ENCODE measurements at places on chromosomes 3 and 15. TPM values are rescaled to one million over a fixed set of nuclear protein-coding genes. Genes with fewer than 3 reads are reported as not detected.

Gene GOLGA6B
- total RNA-seq, result 0.49 TPM

- no peak for DNase-seq
These were observed 77.1 kb downstream of the SEMA6D start for GRCh38 chr15:47794252-47794914.

Gene ADAMTSL3
- not detected for total RNA-seq

DNA sequence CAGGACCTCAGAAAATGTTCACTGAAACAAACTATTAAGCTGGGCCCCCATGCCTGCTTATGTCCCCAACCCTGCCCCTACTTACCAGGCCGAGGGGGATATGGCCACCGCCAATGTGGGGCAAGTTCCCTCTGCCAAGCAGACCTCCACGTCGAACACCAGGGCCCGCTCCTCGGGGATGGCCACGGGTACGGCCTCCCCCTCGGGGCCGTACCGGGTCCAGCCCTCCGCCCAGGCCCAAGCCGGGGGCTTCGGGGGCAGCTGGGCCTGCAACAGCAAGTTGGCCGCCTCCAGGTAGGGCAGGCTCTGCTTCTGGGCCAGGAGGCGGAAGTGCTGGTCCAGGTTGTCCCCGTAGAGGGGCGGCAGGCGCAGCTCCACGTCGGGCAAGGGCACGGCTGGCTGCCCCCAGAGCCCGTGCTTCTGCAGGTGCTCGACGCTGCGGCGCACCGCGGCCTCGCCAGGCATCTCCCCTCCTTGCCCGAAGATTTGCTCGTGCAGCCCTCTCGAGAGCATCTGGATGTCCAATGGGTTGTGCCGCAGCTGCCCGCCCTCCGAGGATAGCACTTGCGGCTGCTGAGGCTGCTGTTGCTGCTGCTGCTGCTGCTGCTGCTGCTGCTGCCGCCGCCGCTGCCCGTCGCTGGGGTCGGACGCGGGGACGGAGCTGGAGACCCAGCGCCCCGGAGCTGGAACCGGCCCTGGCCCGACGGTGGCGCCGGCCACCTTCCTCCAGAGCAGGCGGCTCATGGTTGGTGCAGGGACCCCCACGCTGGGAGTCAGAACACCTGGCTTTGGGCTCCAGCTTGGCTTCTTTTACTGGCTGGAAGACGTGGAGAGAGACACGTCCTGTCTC, 1.4 kb downstream of the POLG start:
- DNase-seq, result no peak

DNA sequence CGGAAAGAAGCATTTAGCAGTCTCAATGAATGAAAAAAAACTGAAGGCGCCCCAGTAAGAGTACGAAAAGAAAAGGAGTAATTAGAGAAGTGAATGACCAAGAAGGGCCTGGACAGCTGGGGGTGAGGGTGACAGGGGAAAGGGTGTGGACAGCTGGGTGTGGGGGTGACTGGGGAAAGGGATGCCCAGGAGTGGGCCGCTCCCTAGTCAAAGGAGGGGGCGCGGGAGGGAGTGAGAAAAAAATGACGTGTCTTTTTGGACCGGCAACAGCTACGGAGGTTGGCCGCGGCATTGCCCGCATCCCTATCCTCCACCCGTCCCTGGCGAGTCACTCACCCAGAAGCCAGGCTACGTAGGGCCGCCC, 274 bp upstream of the ZCWPW2 start:
- no peak for DNase-seq

- DNase-seq, result no peak
These were observed 15.0 kb upstream of the IL20RB start for GRCh38 chr3:136942803-136943202.

Gene NRG4
- total RNA-seq, result not detected

Gene CCDC33
- not detected for total RNA-seq

- DNase-seq, result no peak
These were observed 42.9 kb downstream of the FGD5 start for GRCh38 chr3:14861446-14862302.

DNA sequence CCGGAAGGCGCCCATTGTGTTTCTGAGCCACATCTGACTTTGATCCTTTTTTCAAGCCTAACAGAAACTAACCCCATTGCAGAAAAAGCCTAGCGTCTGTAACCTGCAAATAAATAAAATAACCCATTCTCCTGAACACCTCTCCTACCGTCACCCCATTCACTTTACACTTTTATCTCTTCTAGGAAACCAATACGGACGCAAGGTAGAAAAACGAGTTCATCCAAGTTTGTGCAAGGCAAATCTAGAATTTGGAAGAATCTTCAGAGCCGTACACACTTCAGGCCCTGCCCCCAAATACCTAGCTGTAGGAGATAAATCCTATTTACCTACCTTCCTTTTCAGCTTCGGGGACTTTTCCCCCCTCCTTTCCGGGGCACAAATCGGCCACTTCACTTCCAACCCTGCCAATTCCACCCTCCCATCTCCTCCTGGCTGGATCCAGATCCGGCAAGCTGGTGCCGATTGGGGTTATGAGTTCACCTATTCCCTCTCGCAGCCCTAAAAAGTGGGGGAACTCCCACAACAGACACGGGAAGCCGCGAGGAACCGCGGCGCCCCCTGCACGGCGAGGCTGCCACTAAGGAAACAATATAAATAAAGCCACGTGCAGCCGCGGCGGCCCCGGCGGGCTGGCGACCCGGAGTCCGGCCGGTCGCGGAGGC, 987 bp downstream of the PRTG start:
- no peak for DNase-seq

GRCh38 chr3:30181581-30181980, 424.8 kb upstream of the TGFBR2 start:
- no peak for DNase-seq

DNA sequence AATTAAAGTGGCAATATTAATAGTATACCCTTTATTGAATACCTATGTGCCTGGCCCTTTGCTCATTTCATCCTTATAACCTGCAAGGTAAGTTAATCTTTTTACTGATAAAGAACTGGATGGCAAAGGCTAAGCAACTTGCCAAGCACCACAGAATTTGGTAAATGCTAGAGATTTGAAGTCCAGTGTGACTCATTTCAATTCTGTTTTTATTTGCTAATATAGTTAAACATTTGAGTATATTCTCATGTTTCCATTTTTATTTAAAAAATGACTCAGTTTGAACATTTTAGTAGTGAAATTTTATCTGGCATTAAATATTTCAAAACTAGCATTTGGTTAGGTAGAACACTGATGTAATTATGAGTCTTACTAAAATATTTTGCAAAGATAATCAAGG, 11.3 kb downstream of the PFN2 start:
- no peak for DNase-seq

Gene ATP13A5
- not detected for total RNA-seq

- no peak for DNase-seq
These were observed 59.3 kb downstream of the CTDSPL start for GRCh38 chr3:37921025-37921424.

DNA sequence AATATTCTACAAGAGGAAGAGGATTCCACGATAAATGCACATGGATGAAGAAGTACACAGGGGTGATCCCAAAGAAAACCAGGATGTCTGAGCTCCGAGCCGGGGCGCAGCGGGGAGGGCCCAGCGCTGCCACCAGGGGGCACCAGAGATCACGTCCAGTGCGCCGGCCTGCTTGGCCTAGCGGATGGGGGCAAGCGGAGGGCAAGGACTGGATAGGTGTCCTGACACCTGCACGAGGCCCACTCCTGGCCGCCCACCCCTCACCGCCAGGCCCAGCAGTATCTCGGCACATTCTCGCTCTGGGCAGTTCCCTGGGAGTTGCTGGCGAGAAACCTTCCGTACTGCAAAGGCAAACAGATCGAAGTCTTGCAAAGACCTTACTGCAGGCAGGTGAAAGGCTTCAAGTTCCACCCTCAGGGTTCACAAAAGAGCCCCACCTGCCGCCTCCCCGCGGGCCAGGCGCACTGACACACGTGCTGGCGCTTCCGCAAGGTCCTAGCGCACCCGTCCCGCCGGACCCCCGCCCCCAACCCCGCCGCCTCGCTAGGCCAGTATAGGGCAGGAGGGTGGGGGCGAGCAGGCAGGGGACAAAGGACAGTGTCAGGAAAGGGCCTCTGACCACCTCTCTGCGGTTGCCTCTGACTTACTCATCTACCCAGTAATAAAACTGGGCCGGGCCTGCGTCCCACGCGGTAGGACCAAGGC, 3.3 kb downstream of the ANKRD63 start:
- DNase-seq, result peak; percentile 70

- DNase-seq, result no peak
These were observed 73.3 kb upstream of the SNRK start for GRCh38 chr3:43212914-43213611.

DNA sequence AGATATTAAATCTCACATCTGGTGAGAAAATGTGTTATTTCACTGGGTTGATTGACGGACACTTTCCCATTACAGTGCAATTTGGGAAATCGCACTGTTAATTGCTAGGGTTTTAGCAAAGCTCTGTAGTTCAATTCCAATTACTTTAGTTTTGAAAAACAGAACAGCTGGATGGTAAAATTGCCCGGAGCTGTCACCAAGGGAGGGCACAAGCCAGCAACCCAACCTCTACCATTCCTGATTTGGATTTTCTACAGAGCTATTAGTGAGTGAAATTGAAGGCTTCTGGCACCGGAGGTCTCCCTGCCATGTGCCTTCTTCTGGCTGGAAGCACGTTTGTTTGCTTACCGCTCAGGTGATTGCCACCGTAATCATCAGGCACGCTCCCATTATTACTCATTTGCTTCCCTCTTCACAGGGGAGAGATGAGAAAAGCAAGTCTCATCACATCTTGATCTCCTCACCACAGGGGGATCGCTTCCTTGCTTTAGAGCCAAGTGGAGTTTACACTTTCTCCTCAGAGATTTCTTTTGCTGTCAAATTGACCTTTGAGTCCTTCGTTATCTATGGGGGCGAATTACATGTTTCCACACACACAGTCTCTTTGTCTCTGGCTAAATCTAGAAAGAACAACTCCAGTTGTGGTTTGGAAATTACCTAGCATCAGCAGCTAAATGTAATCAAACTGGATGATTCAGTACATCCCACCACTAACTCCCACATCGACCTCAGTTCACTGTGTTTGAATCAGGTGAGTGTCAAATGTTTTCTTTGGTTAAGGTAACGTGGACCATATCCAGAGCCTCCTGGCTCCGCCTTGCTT, 421.7 kb upstream of the GOLIM4 start:
- DNase-seq, result no peak

Gene CPNE9
- 1.2 TPM for total RNA-seq

DNA sequence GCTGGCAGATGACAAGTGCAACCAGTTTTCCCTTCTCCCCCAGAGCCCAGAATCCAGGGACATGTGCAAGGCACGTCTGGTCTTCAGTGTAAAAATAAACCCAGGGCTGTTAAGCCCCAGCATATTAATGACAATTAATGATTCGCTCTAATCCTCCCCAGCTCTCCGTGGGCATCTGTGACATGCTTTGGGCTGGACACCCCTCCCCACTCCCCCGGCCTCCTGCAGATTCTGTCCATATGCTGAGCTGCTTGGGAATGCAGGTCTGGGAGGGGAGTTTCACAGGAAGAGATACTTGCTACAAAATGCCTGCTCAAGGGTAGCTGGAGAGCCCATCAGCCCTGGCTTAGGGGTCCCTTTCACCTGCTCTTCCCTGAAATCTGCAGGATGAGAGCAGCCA, 43.0 kb upstream of the NTRK3 start:
- DNase-seq, result no peak

- DNase-seq, result no peak
These were observed 155.5 kb downstream of the PLD1 start for GRCh38 chr3:171654809-171655208.

- peak; percentile 21 for DNase-seq
These were observed 17.8 kb downstream of the CEP19 start for GRCh38 chr3:196694202-196694638.

DNA sequence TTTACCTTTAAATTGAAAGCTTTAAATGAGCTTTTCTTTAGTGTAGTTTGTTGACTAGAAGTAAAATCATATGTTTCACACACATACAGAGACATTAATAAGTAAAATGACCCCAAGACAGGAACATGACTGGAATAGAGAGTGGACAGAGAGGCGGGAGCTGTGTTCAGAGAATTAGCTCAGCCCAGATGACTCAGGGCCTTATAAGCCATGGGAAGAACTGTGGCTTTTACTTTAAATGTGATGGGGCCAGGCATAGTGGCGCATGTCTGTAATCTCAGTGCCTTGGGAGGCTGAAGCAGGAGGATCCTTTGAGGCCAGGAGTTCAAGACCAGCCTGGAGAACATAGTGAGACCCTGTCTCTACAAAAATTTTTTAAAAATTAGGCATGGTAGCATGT, 26.7 kb downstream of the SACM1L start:
- DNase-seq, result no peak

Gene HGD
- total RNA-seq, result 2.6 TPM

DNA sequence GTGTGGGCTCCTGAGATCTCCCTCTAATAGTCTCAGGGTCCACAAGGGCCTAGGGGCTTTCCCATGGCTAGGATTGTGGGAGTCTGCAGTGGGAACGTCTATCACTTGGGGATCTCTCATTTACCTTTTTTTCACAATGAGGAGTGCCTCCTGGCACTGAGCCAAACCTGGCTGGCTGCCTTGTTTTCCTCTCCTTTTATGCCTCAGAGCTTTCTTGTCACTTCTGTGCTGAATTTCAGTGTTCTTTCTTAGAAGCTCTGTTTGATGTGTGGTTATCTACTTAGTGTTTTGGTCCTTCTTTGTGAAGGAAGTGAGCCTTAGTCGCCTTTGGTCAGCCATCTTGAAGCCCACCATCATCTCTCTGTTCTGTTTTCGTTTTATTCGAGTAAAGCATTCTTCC, 33.9 kb downstream of the DOCK3 start:
- peak; percentile 7 for DNase-seq

GRCh38 chr3:148319161-148319915, 378.4 kb upstream of the AGTR1 start:
- no peak for DNase-seq

DNA sequence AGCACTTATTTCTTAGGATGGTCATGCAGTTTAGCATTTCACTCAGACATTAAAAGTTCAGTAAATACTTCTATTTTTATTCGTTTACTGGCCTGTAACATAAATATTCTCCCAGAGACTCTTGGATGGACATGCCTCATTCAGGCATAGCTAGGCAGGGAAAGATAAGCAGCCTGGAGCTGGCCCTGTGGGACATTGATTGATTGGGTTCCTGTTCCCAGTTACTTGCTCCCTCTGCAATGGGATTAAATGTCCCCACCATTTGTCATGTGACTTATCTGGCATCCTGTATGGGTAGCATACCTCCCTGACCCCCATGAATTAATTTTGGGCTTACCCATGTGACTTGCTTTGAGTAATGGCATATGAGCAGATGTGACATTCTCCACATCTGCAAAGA, 2.7 kb upstream of the SCAMP5 start:
- no peak for DNase-seq
